IPS-NIHi11 (cell line): ENCODE measurements at places on chromosomes 16 and 17.

- no peak for DNase-seq
These were observed 674 bp downstream of the C17orf75 start for GRCh38 chr17:32341141-32341856.

DNA sequence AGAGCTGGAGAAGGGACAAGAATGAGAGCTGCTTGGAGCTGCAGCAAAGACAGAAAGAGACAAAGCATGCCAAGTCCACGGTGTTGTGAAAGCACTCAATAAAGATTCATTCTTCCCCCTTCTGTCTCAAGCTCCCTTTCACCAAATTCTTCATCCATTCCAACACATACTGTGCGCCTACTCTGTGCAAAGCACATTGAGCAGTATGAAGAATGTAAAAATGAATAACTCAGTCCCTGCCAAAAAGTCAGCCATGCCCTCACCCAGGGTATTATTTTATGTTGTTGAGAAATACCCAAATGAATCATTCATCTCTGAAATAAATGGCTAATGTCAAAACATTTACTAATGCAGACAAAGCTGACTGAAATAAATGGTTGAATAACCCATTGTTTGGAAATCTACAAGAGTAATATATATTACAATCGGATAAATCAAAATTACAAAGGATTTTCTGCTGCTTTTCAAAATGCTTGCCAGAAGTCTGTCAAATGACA lies 282.9 kb upstream of the IRX5 start:
- DNase-seq = no peak

GRCh38 chr16:59210955-59211541 lies 476.9 kb upstream of the GOT2 start:
- DNase-seq = peak; percentile 47

- DNase-seq = peak; percentile 82
These were observed 1.5 kb downstream of the MGAT5B start for GRCh38 chr17:76869496-76870376.

GRCh38 chr17:50828508-50829170 lies 6.7 kb upstream of the WFIKKN2 start:
- no peak for DNase-seq

- DNase-seq = peak; percentile 95
These were observed at the start of gene GABARAPL2 for GRCh38 chr16:75566040-75566757. GABARAPL2 (plus strand) TSS chr16:75566379; CDS start chr16:75566487, 108 bp downstream.

GRCh38 chr16:1312903-1313302 lies 3.5 kb downstream of the UBE2I start:
- no peak for DNase-seq

DNA sequence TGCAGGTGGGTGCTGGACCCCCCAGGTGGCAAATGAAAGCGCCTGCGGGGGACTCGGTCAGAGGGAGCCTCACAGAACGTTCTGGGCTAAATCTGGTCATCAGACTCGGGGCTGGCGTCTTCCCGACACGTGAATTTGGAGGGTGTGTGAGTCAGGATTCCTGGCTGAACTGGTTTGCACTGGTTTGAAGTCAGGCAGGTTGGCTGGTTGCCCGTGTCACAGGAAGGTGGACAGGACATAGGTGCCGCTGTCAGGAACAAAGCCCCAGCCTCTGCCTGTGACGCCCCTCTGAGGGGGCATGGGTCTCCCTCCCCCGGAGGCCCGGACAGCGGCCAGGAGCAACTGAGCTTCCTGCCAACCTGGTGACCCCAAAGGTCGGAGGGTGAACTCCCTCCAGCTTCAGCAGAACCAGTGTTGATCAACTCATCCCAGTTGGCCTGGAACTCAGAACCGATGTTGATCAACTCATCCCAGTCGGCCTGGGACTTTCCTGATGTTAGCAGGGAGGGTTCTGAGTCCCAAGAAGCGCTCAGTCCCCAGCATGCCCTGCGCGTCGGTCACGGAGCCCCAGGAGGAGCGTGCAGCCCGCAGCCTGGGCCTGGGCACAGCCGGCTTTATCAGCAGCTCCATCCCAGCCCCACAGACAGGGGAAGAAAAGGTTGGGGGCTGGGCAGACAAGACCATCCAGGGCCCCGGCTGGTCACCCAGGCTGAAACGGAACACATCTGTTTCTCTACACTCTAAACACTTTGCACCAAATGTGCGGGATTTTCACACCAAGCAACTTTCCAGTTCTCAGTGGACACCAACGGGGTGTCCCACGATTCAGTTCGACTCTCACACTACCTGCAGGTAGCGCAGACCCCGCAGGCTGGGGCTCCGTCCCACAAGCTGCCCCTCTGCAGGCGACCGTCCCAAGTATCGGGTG lies 14.4 kb upstream of the METRNL start:
- DNase-seq = no peak

GRCh38 chr16:85569615-85570212 lies 43.4 kb upstream of the GSE1 start:
- peak; percentile 76 for DNase-seq

GRCh38 chr17:8631554-8631877 lies 991 bp upstream of the MYH10 start:
- no peak for DNase-seq

DNA sequence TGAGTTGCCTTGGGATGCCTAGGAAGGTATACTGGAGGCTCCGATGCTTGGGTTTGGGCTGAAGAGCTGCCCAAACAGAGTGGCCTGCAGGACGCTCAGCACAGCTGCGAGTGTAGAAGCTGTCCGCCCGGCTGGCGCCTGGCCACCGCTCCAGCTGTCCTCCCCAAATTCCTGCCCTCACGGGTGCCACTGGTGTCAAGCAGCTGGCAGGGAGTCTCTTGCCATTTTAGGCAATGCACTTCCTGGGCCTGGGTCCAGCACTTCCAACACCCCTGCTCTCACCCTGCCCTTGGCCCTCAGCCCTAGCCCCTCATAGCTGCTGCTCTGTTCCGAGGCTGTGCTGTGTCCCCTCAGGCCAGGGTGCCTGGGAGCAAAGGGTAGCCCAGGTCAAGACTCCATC lies 5.2 kb upstream of the PKMYT1 start:
- DNase-seq = no peak

GRCh38 chr17:10585529-10585928 lies 36.1 kb upstream of the MYH2 start:
- DNase-seq = no peak

GRCh38 chr17:57873261-57874057 lies 23.6 kb upstream of the MRPS23 start:
- DNase-seq = no peak
